NCI-H1048 (cell line): ENCODE measurements at places on chromosomes 5 and 9.
A peak's percentile ranks its signal among the peaks of the same experiment; 100 is the strongest.

DNA sequence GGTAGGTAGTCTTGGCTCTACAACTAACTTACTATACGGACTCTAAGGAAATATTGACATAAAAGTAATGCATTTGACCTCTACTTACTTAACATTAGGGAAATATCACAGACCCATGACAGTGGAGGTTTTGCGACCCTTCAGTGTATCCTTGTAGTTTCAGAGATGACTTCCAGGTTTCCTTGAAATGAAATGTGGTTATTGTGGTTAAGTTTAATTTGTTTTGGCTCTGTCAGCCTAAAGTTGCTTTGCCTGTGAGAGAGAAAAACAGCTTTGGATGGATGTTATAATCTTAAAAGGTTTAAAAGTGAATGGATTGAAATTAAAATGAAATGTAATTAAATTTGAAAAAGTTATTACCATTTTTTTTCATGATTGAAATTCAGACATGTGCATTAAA lies 42.9 kb downstream of the LRRTM2 start:
- DNase-seq = no peak

DNA sequence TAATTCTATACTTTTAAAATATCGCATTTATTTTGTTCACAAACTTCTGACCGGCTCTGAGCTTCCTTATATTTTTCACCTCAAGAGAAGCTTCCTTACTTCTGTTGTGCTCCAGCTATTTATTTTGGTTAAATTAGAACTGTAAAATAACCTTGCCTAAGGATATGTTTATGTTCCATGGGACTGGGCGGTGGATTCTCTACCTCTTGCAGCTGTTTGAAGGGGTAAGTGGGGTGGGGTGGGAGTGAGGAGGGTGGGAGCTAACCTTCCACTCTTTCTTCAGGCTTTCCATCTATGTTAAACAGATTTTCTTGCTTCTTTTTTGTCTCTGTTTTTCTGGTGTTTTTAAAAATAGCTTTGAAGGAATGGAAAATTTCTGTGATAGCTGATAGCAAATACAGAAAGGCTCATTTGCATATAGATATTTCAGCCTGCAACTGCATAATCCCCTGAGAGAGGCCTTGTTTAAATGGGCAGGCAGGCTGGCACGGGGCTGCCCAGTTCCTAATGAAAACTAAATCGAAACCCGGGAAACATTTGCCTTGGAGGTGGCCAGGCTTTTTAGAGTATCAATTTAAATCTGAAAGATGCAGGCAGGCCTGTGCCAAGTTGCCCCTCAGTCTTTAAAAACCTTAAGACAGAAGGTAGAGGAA lies 122.1 kb upstream of the DMAC1 start:
- DNase-seq = no peak

GRCh38 chr5:176874198-176874780 lies 24.9 kb downstream of the HK3 start:
- DNase-seq = no peak

- no peak for DNase-seq
Observed at GRCh38 chr5:115324021-115324420, 27.6 kb upstream of the CCDC112 start.

DNA sequence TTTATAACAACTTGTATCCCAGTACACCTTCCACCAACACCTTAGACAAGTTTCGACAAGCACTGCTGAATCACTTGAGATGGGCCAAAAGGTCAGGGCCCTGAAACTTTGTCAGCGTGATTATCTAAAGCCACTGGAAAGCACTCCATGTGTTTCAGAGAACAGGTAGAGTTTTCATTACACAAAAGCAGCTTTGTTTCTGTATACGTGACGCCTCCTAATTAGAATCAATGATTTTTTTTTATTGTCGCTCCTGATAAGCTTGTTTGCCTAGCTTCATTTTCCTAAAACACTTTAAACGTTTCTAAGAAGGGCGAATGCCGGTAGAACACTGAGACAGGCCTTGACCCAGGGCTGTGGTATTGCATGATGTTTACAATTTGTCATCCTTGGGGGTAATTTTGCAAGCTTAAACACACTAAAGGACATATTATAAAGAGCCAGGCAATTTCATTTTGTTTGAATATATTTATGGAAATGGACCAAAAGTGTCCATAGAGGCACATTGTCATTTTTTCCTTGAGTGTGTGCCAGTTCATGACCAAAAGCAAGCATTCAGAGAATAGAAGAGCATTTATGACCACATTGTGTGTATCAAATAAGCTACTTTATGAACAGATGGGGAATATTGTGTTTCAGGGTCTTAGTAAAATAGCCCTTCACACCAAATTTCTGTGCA lies 193.6 kb downstream of the GLIS3 start:
- peak; percentile 97 for DNase-seq

DNA sequence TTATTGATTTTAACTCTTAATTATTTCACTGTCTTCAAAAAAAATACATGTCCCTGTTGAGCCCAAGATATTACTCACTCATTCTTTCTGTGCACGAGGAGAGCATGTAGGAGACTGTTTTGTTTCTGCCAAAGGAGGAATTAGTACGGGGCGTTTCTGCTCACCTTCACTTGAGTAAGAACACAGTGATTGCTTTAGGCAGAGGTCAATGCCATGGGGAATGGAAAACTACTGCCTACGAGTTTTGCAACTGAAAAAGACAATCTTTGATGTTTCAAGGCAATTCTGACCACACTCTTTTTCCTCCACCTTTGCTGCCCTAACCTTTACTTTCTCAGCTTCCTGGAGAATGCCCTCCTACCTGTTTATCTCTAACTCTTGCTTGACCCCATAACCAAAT lies 109.4 kb downstream of the CCDC192 start:
- DNase-seq = no peak

DNA sequence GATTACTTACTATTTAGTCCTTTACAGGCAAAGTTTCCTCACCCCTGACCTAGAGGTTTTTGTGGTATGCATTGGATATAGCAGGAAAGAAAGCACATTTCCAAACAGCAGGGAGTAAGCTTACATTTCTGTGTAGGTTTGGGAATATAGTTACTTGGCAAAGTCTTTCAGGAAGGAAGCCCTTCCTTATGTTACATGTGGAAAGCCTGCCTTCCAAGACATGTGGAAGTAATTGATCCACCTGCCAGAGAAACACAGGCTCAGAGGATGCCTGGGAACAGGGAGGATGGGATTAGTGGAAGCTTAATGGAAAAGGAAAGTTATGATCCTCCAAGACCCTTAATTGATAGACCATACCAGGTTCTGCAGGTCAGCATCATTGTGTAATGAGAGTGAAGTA lies 87.3 kb upstream of the PPP1R2B start:
- DNase-seq = no peak

GRCh38 chr9:83336706-83337105 lies 201.5 kb downstream of the FRMD3 start:
- DNase-seq = no peak
